Putamen (tissue), 1 donor: ENCODE measurements at places on chromosomes 5 and 9.
A peak's percentile ranks its signal among the peaks of the same experiment; 100 is the strongest.

DNA sequence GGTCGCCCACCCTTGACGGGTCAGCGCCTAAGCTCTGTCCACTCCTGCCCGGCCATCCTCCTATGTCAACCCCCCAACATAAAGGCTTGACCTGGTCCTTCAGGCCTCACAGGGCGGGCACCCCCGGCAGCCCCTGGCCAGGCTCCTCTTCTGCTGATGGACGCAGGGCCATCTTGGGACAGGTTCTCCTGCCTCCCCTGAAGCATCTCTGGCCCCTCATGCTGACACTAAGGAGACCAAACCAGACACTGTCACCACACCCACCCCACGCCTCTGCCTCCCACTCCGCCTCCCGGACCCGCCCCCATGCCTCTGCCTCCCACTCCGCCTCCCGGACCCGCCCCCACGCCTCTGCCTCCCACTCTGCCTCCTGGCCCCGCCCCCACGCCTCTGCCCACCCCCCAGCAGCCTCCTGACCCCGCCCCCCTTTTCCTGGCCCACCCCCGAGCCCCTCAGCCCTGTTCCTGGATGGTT lies 6.8 kb downstream of the OBP2A start:
- DNase-seq = no peak

GRCh38 chr5:151075698-151076331 lies 5.0 kb downstream of the TNIP1 start:
- no peak for DNase-seq

DNA sequence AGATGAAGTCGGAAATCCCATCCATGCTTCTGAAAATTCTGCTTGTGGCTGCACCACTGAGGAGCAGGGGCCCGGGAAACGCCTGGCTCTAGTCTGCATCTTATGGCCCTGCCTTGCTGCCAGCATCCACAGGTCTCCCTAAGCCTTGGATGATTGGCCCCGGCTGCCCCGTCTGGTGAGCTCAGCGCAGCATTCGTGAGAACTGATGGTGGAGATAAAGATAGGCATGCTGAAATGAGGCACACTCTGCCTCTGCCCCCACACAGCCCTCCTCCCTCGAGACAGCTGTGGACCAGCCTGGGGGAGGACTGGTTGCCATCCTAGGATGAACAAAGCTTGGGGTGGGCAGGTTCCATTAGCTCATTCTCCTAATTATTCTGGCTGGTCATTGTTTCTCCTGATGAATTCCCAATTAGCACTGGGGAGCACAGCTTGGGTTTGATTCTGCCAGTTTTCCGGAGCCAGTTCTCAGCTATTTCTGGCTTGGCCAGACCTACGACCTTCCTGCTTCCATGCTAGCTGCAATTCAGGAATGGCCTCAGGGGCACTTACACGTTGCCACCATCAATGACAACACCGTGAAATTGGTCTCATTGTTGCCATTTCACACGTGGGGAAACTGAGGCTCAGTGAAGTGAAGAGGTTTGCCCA lies 62.8 kb upstream of the CPEB4 start:
- peak; percentile 26 for DNase-seq

- no peak for DNase-seq
Observed at GRCh38 chr5:10257870-10258269, 7.8 kb downstream of the CCT5 start.

- DNase-seq = no peak
Observed at GRCh38 chr5:42495914-42496313, 72.7 kb downstream of the GHR start.
